Activated naive CD8-positive, alpha-beta T cell treated with anti-CD3 and anti-CD28 coated beads, Interleukin-2, amount 10 ng/mL, durations not matched to agents 7 days and 5 days (primary cell): ENCODE measurements at places on chromosomes 12 and 14. TPM values are rescaled to one million over a fixed set of nuclear protein-coding genes. Genes with fewer than 3 reads are reported as not detected.
A peak's percentile ranks its signal among the peaks of the same experiment; 100 is the strongest.

CHGA gene
- total RNA-seq: not detected

PMCH gene
- not detected for total RNA-seq

GRCh38 chr12:111597831-111598636 lies 1.1 kb downstream of the ATXN2 start:
- H3K36me3 ChIP-seq: no peaks in the 10 kb centered on the region
- H3K27ac ChIP-seq: peak overlapping the region; percentile 79
- DNase-seq: peak; percentile 59

DNA sequence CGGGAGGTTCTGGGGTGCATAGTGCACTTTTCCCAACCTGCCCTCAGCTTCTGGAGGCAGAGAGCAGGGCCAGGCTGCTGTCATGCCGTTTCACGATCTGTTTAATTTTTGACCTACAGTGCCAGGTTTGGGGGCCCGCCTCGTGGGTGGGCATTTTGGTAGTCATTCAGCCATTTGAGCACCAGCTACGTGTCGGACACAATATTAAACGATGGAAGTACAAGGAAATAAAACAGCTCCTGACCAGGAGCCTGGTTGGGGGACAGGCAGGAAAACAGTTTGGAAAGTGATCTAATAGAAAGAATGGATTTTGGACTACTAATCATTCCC lies 708 bp downstream of the FNTB start:
- peaks cover 8% of the 10 kb centered on the region for H3K36me3 ChIP-seq
- H3K27me3 ChIP-seq: peaks cover 19% of the 10 kb centered on the region
- peak overlapping the region; percentile 97 for H3K4me3 ChIP-seq
- peak overlapping the region; percentile 97 for H3K27ac ChIP-seq
